ENCODE measurements at places on chromosomes 6 and 20.
A peak's percentile ranks its signal among the peaks of the same experiment; 100 is the strongest.

GRCh38 chr6:70221025-70221714 lies 81.7 kb downstream of the COL9A1 start:
- DNase-seq, result peak; percentile 43

DNA sequence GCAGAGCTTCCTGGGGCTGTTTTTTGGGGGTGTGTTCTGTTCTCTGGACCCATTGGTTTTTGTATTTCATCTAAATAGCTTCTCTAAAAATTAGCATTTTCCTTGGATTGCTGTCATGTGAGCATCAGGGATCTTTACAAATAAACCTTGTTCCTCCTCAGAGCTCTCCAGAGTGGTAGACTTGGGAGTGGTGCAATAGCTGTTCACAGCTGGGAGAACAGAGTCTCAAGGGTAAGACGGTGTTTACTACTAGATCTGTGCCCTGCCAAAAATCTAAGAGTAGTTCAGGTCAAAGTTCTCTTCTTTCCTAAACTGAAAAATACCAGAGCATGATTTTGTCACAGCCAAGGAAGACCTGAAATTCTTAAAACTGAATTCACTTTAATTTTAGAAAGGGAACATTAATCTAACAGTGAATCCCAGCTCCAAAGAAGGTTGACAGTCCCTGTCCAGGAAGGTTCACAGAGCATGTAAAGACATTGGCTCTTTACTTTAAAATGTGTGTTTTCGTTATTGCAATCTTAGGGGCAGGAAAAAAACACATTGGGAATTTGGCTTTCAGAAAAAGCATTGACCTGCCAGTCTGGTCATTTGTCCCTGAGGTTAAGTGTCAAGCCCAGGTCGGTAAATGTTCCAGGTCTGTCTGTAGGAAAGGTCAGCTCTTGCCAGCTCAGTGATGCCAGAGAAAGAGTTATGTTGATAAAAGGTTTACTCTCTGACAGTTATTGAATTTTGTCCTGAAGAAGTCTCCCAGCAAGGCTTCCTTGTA lies 43.3 kb downstream of the VAPB start:
- DNase-seq, result no peak

DNA sequence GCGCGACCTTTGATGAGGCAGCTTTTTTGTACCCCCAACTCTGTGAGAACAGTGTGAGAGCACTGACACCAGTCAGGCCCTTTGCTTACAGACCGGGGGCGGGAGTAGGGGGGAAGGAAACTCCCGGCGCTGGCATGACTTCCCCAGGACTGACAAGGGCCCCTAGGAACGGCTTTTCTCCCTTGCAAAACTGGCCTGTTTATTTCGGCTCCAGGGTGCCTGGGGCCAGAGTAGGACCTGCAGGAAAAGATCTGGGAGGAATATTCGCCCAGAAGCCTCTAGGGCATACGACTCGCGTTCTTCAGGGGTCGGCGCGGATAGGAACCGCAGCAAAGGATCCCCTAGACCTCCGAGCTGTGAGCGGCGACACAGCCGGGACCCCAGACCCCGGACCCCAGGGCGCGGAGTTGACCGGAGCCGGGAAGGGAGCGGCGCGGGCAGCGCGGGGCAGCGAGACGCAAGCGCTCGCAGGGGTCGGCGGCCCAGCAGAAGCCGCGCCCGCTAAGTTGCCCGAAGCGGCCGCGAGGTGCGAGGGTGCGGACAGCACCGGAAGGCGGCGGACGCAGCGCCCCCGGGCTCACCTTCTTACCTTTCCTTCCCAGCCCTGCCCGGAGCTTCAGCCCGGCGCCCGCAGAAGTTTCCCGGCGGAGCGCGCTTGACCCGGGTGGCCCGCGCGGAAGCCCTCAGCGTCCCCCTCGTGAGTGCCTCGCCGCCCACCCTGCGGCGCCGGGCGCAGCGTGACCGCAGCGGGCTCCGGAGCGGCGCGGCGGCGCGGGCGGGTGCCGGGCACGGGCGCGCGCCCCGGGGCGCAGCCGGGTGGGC lies at the start of gene POPDC3:
Gene POPDC3, minus strand, starts transcription at position 771 of the 822 bp plus-strand sequence. CDS start 18,105 bp downstream, outside the sequence.
- peak; percentile 26 for DNase-seq

GRCh38 chr6:48996461-48997119 lies 466.5 kb downstream of the MMUT start:
- no peak for DNase-seq

DNA sequence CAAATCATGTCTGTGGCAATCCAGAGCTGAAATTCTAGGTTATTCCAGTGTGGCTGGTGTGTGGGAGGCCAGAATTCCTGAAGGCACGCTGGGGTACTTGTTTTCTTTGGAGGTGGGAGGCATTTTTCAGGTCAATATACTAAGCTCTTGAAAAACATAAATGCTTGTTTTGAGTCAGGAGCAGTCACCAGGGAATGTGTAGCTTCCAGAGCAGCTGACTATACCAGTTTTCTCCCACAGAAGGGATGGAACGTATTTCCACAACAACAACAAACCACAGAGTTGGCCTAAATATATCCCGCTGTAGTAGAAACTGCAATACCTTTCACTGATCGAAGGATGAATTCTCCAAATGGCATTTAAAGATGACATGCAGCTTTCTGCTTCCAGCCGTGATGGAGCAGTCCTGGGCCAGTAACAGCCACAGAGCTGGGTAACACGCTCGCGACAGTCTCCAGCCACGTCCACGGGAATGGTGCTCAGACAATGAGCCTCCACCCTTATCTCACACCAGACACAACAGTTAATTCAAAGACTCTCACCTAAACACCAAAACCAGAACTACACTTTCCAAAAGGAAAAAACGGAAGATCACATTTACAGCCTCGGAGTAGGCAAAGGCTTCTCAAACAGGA lies 23.2 kb downstream of the CHRNA4 start:
- DNase-seq, result no peak

GRCh38 chr6:160851031-160851430 lies 140.5 kb upstream of the MAP3K4 start:
- DNase-seq, result no peak

DNA sequence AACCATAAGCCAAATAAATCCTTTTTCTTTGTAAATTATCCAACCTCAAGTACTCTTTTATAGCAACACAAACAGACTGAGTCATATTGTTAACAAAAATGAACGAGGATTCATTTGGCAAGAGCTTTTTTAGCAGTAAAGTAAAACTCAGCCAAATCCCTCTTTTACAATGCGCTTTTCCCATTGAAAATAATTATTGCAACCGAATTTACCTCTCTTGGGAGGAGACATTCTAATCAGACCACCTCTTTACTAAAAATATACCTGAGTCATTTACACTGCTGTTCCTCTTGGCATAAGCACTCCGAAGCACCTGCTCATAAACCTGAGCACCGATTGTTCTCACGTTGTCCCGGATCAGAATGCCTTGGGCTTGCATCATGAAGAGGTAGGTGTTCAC lies 57.4 kb downstream of the B4GALT5 start:
- DNase-seq, result no peak

DNA sequence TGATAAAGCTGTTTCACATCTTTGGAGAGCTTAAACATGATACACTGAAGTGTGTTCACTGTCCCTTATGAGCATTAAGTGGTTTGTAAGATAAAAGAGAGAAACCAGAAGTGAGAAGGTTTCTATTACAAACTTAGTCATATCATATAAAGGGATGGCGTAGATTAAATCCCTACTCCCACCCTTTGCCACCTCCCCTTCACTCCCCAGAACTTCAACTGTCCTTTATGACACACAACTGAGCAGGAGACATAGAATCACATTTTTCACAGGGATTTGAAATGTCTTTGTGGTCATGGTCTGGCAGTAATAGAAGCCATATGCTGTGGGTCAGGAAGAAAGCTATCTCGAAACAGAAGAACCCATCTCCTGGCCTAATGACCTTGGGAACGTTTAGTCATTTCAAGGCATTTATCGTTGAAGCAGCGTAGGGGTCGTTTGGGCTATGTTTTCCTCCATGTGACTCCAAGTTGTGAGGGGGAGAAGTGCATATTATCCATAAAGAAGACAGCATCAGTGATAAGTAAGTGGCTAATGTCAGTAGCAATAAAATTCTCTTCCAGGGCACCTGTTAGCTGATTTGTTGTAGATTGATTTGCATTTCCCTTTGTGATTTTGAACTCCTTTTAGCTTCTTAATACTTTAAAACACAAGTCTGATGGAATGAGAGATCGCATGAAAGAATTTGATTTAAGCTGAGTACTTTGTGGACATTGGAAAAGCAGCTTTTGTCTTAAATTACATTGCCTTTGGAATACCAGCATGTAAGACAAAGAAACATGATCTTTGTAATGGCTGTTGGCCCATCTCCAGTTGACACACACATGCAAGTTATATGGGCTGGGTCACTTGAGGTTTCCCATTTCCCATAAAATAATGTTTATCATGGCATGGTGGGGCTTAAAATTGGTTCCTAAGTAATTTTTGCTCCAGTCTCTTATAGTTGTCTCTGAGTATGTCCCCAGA lies 501.5 kb upstream of the FLRT3 start:
- DNase-seq, result no peak

DNA sequence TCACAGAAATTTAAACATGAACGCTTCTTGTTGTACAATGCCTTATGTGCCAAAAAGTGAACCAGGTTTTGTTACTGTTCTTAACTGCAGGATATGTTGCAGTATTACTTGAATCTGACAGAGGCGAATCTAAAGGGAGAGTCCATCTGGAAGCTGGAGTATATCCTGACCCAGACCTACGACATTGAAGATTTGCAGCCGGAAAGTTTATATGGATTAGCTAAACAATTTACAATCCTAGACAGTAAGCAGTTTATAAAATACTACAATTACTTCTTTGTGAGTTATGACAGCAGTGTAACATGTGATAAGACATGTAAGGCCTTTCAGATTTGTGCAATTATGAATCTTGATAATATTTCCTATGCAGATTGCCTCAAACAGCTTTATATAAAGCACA lies 19.9 kb downstream of the SMPDL3A start:
- DNase-seq, result no peak

- peak; percentile 22 for DNase-seq
These were observed 1.7 kb downstream of the RSPO3 start for GRCh38 chr6:127120023-127120786.

DNA sequence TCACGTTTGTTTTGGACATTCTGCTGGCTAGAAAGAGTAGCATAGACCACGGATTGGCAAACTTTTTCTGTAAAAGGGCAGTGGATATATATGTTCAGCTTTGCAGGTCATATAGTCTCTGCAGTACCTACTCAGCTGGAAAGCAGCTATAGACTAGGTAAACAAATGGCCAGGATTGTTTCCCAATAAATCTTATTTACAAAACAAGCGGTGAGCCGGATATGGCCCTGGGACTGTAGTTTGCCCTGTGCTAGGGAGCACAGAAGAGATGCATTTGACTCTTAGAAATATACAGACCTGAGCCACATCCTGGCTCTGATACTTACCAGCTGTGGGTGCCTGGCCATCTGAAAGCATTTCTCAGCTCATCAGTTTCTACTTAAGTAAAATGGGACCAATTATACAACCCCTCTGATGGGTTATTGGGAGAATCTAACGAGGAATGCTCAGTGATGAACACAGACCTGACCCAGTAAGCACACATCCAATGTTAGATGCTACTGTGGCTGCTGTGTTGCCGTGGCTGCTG lies 120.7 kb downstream of the TSHZ2 start:
- DNase-seq, result no peak

GRCh38 chr6:144098993-144099392 lies 3.6 kb upstream of the SF3B5 start:
- DNase-seq, result no peak

DNA sequence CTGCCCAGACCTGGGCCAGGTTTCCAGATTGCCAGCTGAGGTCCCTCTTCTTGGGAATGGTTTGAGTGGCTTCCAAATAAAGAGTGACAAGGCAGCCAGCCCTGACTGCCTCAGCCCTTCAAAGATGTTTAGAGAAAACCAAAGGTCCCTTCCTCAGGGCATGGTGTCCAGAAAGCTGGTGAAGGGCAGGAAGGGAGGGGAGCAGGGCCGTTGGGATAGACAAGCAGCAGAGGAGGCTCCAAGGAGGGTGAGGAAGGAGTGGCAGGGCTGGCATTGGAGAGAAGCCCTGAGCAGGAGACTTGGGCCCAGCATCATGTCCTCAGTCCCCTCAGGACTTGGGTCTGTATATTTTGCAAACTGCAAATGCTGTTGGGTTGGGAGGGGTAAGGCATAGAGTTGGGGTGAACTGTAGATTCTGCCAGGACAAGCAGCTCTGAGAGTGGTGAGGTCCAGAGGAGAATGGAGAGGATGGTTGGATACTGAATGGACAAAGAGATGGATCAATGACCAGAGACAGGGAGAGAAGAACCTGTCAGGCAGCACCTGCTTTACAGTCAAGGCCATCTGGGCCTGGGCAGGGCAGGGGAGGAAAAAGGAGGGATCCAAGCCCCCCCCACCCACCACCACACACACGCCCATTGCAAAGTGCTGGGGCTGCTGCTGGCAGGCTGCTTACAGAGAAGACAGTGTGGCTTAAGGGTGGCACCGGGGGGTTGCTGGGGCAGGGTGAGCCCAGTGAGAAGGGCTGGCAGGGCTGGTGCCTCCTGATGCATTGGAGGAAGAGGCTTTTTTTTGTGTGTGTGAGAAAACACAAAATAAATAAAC lies 5.5 kb upstream of the DSN1 start:
- no peak for DNase-seq

DNA sequence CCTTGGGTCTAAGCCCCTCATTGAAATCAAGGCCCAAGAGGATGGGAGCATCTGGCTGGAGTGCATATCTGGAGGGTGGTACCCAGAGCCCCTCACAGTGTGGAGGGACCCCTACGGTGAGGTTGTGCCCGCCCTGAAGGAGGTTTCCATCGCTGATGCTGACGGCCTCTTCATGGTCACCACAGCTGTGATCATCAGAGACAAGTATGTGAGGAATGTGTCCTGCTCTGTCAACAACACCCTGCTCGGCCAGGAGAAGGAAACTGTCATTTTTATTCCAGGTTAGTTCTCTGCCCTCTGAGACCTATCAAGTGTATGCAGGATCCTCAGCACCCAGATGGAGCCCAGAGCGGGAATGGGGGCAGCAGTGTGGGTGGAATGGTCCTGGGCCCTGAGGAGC lies 5.1 kb downstream of the BTN2A2 start:
- no peak for DNase-seq

DNA sequence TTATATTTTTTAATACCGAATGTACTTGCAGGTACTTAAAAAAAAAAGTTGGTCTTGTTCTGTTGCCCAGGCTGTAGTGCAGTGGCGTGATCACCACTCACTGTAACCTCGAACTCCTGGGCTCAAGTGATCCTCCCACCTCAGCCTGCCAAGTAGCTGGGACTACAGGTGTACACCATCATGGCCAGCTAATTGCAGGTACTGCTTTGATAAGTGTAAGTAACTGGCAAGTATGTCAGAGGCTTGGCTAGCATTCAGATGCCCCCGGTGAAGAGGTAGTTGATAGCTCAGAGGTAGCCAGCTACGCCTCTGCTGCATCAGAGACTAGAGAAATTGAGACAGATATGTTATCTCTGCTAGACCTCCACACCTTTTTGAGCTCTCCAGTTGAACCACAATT lies 40.5 kb downstream of the BTBD9 start:
- DNase-seq, result no peak

GRCh38 chr6:159992366-159992765 lies 23.5 kb downstream of the IGF2R start:
- no peak for DNase-seq

Data from GM10248 (cell line).